PC-3 (cell line): ENCODE measurements at places on chromosomes 16 and 17. TPM values are rescaled to one million over a fixed set of nuclear protein-coding genes. Genes with fewer than 3 reads are reported as not detected.

ARL5C gene
- total RNA-seq = 0.58 TPM in 1 of 2 replicates, not detected in the other

DNA sequence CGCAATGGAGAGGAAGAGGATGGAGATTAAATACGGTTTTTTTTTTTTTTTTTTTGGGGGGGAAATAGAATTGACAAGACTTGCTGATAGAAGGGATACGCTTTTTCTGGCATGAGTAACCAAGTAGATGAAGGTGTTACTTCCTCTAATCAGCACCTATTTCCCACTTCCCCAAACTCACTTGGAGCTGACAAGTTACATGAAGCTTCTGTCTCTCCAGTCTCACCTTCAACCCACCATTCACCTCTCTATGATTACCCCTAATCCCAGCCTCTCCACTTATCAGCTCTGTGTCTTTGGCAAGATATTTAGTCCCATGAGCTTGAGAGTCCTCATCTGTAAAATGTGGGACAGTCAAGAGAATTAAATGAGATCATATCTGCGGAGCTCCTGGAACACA lies 185.9 kb upstream of the HS3ST3A1 start:
- no peak for DNase-seq

GRCh38 chr17:74864866-74865395 lies 5.2 kb upstream of the GRIN2C start:
- peak; percentile 82 for DNase-seq

DNA sequence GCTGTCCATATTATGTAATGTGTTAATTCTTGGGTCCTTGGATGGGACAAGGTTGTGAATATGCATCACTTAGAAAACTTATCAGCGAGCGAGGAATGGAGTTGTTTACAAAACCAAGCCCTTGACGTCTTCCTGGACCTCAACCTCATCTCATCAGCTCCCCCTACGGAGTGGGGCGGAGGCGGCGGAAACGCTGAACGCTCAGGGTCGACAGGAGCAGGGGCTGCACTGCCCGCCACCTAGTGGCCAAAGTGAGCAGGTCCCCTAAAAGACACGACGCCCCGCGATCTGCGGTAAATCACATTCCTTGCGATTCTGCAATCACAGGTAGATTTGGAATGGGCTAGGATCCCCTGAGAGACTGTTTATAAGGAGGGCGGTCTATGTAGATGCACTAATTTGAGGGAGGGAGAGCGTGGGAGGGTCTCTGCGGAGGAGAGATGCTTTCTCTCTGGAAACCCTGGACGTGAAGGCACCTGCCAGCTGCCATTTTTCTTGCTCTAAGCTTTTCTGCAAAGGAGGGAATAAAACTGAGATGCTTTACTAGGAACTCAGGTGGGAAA lies 5.4 kb upstream of the ICAM2 start:
- DNase-seq = peak; percentile 89

DNA sequence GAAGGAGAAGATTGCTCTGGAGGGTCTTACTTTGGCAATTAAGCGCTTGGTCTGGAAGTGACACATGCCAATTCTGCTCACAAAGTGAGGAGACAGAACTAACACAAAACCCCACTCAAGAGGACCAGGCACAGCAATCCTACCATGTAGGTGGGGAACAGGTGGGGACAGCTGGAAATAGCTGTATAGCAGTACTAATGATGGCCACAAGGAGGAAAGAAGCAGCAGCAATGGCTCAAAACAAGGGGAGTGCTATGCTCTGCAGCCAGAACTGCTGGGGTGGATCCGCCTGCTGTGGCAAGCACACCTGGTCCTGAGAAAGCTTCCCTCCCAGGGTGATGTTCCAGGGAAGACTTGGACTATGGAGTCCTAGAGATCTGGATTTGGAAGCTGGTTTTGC lies 17.0 kb upstream of the TMEM132E start:
- DNase-seq = no peak
